Endothelial cell (in vitro differentiated cells): ENCODE measurements at places on chromosomes 7 and 10.
A peak's percentile ranks its signal among the peaks of the same experiment; 100 is the strongest.

- no peak for DNase-seq
Measured at GRCh38 chr7:148042935-148043631, 547.5 kb upstream of the C7orf33 start.

GRCh38 chr10:97230146-97230545 lies 44.4 kb upstream of the SLIT1 start:
- DNase-seq = no peak

- no peak for DNase-seq
Measured at GRCh38 chr10:78844960-78845607, 223.7 kb upstream of the ZMIZ1 start.

GRCh38 chr10:104487794-104488438 lies 134.3 kb downstream of the CFAP58 start:
- no peak for DNase-seq

DNA sequence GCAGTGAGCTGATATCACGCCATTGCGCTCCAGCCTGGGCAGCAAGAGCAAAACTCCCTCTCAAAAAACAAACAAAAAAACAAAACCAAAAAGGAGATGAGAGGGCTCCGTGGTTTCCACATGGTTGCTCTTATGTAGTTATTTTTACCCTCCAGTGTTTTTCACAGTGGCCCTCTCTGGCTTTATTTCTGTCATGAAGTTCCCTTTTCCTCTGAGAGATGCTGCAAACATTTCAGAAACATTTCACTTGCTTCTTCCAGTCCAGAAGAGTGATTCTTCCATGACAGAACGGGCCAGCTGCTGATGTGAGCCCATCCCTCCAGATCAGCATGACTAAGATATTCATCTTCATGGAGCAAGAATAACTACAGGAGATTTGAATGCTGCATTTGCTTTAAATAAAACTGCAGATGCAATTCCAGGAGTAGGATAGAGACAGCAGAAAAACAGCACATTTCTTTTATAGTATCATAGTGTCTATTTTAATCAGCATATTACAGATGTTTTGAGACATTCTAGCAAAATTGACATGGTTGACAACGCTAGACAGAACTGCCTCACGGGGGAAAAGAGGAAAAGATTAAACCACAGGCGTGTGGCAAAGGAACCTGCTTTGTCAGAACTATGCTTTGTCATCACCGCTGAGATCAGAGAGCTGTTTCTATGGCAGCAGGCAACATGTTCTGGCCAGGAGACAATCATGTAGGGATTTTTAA lies 40.3 kb downstream of the NRCAM start:
- no peak for DNase-seq

GRCh38 chr7:74476626-74477025 lies 22.9 kb downstream of the GTF2IRD1 start:
- DNase-seq = no peak

DNA sequence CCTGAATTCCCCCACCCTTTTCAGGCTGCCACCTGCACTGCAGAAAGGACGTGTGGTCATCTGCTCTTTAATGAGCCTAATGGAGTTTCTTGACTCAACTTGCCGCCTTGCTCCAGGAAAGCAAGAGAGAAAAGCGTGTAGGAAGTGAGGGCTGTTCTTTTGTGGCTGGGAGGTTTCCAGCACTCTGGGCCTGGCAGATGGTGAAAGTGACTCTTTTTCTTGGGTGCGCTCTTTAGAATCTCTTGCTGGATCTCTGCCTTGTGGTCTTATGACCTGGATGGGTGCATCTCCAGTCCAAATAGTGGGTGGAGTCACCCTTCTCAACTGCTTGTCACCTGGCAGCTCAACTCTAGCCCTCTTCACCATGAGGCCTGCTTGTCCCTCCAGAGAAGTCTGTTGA lies 244.0 kb downstream of the SORCS1 start:
- no peak for DNase-seq

DNA sequence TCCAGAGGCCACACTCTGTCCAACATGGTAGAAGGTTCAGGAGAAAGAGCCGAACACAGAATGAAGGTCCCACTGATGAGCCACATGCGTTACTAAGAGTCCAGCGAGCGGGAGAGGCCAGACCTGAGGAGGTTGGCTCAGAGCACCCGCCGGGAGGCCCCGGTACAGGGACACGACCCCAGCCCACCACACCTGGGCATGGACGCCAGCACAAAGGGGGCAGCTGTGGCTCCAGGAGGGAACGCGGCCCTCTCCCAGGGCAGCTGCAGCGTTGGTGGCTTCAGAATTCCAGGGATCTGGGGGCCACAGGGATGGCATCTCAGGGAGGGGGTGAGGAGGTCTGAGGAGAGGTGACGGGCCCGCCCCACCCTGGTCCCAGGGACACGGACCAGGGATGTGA lies 280.0 kb downstream of the MAD1L1 start:
- no peak for DNase-seq

GRCh38 chr7:130494431-130494858 lies 2.6 kb downstream of the MEST start:
- DNase-seq = no peak

- no peak for DNase-seq
Measured at GRCh38 chr7:94697035-94697974, 41.4 kb upstream of the SGCE start.

- no peak for DNase-seq
Measured at GRCh38 chr7:106744563-106745091, 83.7 kb upstream of the CCDC71L start.

- peak; percentile 26 for DNase-seq
Measured at GRCh38 chr7:18700147-18700546, 204.6 kb downstream of the HDAC9 start.

- peak; percentile 65 for DNase-seq
Measured at GRCh38 chr7:27108390-27109127, 6.1 kb upstream of the HOXA2 start.

DNA sequence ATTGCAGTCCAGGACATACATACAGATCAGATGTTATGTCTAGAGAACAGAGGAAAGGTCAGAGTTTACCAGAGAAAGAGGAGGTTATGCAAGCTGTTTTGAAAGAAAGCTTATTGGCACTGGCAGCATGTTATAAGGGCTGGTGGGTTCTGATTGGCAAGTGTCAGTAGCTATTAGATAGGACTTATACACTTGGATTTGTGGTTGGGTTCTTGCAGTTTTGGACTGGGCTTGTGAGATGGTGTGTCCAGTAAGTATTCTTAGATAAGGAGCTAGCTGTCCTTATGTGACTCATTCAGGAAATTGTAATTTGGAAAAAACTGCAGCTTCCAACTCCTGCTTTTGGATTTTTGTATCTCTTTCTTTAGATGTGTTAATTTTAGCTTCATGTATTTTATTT lies 130.7 kb upstream of the NAMPT start:
- DNase-seq = no peak

DNA sequence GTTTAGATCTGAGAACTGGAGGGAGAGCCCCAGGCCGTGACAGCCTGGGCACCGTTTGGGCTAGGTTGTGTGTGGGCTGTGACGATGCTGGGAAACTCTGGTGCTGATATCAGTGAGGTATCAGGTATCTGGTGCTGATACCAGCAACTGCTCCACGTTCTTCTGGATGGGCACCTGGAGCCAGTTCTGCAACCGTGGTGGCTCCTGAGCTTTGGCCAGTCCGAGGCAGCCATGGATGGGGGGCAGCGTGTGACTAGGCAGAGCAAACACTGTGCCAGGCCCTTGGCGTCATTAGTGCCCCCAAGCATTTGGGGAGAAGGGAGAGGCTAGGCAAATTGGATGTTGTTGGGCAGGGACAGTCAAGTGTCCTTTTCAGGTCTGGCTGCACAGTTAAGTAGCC lies 57.9 kb downstream of the ZNF467 start:
- DNase-seq = peak; percentile 5

DNA sequence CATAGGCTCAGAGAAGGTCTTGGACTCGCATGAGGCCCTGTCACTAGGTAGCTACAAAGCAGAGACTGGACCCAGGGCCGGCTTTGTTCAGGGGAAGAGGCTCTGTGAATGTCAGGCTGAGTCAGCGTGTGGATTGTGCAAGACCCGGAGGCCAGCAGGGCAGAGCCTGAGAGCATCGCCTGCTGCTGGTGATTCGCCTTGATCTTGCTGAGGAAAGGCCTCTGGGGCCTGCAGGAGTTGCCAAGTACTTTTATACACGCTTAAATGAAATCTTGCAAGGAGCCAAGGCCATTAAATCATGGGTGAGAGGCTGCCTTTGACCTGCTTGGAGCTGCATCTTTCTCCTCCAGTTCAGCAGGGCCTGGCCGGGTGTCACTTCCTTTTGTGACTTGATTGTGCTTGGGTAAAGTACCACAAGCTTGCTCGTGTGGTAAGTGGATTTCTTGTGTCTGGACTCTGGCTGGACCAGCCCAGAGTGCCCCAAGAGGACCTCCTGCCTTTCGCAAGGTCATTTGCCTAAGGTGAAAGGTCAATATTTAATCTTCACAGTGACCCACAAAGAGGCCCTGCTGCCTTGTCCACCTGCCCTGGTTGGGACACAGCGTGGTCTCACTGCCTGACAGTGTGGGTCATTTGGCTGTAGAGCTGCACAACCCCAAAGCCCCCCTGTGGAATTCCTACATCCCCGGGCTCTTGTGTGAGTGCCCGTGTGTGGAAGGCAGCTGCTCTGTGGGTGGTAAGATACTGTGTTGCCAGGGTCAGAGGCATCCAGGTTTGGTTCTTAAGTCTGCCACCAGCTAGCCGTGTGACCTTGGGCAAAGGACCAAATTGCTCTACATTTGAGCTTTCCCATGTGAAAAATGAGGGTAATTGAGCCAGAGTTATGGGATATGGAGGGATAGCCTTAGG lies 38.6 kb upstream of the SH2D4B start:
- DNase-seq = no peak

DNA sequence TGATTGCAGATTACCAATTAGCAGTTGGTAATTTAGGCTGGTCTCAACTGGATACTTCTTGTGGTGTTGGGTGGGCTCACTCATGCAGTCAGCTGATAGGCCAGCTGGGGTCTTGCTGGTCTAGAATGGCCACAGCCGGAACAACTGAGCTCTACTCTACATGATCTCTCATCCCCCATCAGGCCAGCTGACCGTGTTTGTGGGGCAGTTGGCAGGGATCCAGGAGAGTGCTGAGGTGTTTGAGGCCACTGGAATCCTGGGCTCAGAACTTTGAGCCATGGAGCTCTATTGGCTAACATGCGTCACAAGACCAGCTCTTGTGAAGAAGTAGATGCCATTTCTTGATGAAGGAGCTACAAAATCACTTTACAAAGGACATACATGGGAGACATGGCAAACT lies 242.4 kb downstream of the GFRA1 start:
- no peak for DNase-seq
